ENCODE measurements at places on chromosomes 2 and 18.

GRCh38 chr2:9462313-9462712 lies 12.0 kb upstream of the IAH1 start:
- DNase-seq = no peak

DNA sequence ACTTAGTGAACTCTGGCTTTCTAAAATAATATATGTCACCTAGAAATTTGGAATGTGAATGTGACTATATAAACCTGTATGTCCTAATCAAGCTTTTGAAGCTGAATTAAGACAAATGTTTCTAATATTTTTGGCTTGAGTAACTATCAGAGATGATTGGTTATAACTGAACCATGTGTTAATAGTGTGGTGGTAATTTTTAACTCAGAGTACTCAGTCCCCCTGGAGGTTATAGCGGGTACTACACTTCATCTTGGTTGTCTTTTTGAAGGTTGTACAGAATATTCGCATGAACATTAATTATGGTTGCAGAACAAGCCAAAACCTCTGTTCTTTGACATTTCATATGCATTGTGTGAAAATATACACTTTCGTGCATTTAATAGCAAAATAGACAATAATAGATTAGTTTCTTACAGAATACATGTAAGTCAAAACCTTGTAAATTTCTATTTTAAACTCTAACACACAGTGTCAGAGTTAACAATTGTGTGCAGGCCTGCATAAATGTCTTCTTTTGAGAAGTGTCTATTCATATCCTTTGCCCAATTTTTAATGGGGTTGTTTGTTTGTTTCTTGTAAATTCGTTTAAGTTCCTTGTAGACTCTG lies 86.0 kb downstream of the OSBPL6 start:
- DNase-seq = peak; percentile 46

DNA sequence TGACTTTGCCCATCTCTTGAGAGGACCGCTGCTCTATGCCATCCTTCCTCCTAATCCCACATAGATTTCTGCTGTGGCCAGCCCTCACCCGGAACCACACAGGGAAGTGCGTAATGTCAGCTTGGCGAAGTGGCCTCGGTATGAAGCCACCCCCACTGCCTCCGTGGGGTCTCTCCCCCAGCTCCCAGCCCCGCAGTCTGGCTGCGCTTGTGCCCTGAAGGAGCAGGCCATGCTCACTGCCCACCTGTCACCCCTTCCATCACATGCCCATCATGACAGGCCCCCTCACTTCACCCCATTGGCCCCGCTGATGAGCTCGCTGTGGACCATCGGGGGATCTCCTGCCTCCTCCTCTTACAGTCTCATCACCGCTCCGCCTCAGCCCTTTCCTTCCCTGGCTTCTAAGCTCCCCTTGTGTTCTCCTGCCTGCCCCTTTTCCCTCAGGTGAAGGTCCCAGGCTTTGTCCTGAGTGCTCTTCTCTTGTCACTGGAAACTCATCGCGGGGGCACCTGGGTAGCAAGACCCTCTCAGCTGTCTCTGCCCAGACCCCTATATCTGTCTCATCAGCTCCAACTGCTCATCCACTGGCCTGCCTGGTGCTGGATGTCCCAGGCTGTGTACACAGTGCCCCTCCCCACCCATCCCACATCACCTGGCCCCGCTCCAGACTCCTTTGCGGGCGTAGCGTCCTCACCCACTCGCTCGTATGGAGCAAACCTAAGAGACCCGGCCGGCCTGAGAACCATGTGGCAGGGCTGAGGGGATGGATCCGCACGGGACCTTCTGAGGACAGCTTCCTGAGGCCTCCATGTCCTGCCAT lies 81.7 kb downstream of the GLI2 start:
- DNase-seq = no peak

- DNase-seq = peak; percentile 75
These were observed 25.1 kb upstream of the CREB1 start for GRCh38 chr2:207504513-207505170.

- no peak for DNase-seq
These were observed 238.4 kb downstream of the ACTR3 start for GRCh38 chr2:114128263-114128662.

DNA sequence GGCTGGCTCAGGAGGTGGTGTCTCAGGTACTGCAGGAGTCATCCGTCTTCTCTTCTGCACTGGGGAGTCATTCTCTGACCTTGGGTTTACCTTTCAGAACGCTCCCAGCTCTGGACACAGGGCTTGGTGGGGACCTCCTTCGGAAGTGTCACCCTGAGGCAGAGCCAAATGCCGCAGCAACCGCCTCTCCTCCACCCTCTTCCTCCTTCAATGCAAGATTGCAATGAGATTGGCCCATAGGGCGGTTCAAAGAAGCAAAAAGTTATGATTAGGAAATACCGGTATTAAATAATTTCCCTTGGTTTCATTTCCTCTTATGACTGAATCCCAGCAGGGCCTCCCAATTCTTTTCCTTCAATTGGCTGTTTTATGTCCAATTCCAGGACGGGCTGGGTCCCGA lies 178.8 kb downstream of the ACKR3 start:
- DNase-seq = no peak

DNA sequence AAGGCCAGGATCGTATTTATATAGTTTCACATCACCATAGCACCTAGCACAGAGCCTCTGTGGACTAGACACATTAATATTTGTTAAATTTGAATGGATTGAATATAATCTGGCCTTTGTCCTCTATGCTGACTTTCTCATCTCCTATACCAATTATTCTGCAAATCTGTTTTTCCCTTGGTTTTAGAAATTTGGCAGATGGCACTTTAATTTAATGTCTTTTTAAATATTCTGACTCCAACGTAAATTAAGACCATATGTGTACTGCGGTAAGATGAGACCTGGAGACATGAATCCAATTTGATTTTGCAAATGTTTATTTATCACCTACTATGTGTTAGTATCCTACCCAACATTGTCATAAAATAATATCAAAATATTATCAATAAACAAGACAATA lies 1281.9 kb upstream of the PIK3C3 start:
- DNase-seq = no peak

DNA sequence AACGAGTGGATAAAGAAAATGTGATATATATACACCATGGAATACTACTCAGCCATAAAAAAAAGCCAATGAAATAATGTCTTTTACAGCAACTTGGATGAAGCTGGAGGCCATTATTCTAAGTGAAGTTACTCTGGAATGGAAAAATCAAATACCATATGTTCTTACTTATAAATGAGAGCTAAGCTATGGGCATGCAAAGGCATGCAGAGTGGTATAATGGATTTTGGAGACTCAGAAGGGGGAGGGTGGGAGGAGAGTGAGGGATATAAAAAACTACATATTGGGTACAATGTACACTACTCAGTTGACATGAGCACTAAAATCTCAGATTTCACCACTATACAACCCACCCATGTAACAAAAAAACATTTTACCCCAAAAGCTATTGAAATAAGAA lies 1.7 kb upstream of the MSGN1 start:
- DNase-seq = no peak

DNA sequence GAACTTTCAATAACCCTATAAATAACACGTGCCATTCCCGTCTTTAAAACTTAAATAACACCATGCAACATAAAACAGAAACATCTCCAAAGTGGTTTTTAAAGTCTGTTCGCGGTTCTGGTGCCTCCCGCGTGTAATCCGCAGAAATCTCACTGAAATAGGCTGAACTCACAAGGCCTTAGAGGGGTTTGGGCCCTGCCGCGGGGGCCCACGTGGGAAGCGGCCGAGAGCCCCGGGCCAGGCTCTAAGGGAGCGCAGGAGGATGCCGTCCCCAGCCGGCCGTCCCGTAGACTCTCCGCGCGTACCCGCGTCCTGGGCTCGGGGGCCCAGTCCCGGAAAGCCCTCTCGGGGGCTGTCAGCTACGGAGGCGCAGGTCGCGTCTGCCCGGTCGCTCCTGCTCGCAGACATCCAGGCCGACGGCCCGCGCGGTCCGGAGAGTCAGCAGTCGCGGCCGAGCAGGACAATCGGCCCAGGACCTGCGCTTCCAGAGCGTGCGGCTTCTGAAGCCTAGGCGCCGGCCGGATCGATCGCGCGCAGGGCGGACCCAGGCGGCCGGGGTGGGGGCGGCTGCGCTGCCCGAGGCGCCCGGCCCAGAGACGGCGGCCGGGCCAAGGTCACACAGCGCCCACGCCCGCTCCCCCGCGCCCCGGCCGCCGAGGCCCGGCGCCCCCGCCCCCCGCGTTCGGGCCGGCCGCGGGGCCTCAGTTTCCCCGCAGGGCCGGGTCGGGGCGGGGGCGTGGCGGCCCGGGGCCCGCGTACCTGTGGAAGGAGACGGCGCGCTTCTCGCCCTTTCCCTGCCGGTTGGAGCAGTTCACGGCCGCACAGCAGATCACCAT lies 558 bp downstream of the THAP4 start:
- DNase-seq = peak; percentile 39

DNA sequence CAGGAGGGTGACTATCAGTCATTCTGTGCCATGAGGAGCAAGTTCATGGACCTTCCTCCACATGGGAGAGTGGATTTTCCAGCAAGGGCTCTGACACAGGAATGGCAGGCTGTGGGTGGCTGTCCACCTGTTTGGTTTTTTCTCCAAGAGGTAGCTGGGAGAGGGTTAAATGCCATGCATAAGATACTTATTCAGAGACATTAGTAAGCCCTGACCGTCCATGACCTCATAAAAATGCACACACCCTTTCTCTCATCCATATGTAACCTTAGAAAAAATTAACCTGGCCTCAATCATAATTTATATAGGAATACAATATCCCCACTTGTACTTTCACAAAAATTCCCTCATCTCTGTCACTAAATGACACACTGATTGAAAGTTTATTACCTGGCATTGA lies 51.3 kb downstream of the NPPC start:
- DNase-seq = no peak

DNA sequence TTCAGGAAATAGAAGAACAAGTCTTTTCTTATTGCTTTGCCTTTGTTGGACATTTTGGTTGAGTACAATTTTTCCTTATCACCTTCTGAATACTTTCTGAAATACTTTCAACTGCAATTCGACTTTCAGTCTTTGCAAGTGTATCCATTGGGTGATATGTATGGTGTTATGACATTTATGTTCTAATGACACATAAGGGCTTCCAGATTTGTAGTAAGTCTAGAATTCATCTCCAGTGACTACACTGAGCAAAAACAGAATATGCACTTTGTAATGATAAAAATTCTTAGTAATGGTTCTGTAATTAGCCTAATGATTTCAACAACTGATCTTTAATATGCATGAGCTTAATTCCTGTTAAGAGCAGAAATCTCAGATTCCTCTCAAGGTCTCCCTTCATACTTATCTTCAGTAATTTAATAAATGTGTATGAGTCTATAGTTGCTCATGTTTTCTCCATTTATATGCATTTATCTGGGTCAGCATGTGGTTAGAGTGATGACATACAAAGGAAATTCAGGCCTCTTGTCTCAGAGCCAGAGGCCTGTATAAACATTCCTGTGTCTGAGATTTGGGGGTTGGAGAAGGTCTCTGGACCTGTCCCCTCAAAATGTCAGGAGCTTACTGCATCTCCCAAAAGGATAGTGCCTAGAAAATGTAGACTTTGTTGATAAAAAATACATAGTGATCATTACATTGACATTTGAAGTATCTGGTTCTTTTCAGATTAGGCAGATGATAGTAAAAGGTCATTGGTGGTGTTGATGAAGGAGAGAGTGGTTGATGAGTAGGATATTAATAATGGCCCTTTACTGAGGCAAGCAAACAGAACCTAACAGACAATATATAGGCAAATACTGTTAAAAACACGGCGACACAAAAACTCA lies 114.9 kb downstream of the QPCT start:
- peak; percentile 65 for DNase-seq

- DNase-seq = no peak
These were observed 1173.6 kb upstream of the CHAC2 start for GRCh38 chr2:52594026-52594425.

DNA sequence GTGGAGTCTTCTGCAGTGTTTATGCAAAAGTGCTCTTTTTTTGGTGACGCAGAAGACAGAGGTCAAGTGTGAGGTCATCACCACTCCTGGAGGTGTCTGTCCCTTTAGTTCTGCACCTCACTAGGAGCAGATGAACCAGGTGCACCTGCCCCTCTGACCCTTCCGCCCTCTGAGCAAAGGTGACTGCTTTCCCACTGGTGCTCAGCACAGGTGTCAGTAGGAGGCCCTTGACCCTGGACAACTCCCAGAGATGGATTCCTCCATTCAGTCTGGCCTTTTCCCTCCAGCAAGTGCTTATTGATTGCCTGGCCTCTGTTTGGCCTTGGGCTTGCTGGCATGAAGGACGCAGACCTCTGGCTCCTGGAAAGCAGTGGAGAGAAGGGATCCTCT lies 8.7 kb upstream of the SLC4A3 start:
- DNase-seq = no peak

GRCh38 chr18:69874058-69874457 lies 73.6 kb downstream of the CD226 start:
- peak; percentile 24 for DNase-seq

DNA sequence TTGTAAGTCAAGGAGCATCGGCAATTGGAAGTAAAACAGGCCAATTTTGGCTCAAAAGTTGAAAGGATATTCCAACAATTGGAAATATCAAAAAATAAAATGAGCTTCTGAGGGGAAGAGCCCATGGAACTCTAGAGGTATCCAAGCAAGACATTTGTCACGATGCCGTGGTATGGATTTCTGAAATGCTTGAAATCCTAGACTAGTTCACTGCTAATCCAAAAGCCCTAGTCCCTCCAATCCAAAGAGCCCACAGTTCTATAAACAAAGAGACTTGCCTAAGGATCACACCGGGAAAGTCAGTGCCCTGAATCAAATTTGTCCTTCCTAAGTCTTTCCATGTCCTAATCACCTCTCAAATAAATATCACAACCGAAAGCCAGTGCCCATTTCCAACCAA lies 85.1 kb downstream of the CLHC1 start:
- DNase-seq = no peak

Data from M059J (cell line).